T-helper 2 cell treated with Interferon-gamma antibody and Interleukin-4, amounts not matched to agents 100 ng/mL and 5 ng/mL, for 36 hours (primary cell): ENCODE measurements at places on chromosomes 5 and 9. TPM values are rescaled to one million over a fixed set of nuclear protein-coding genes. Genes with fewer than 3 reads are reported as not detected.

TMEM215 gene
- not detected in 2 replicates for total RNA-seq

UGT3A1 gene
- not detected in 2 replicates for total RNA-seq

PRKAA1 gene
- total RNA-seq, result 61.3 and 69.3 TPM in 2 replicates

DRD1 gene
- not detected in 2 replicates for total RNA-seq

PSD2 gene
- not detected in 2 replicates for total RNA-seq

WNK2 gene
- total RNA-seq, result 0.14 and 0.16 TPM in 2 replicates

GLT6D1 gene
- total RNA-seq, result not detected in 2 replicates

NOL8 gene
- 59.7 and 68.3 TPM in 2 replicates for total RNA-seq

ARL14EPL gene
- not detected in 2 replicates for total RNA-seq

PCDHGB3 gene
- total RNA-seq, result 0.59 and 0.93 TPM in 2 replicates

ENTPD2 gene
- total RNA-seq, result not detected in 2 replicates

ADAMTS6 gene
- 2.0 TPM in 2 replicates for total RNA-seq

DBH gene
- not detected in 2 replicates for total RNA-seq

EGFL7 gene
- 0.66 and 0.80 TPM in 2 replicates for total RNA-seq

OR1Q1 gene
- total RNA-seq, result not detected in 2 replicates

RCL1 gene
- total RNA-seq, result 26.7 and 28.3 TPM in 2 replicates

PRRX2 gene
- 0.64 and 0.73 TPM in 2 replicates for total RNA-seq

SPATA31D4 gene
- total RNA-seq, result not detected in 2 replicates

FOXI1 gene
- total RNA-seq, result not detected in 2 replicates

UNC13B gene
- total RNA-seq, result 0.27 and 0.84 TPM in 2 replicates

OBP2B gene
- total RNA-seq, result not detected in 2 replicates

KIF12 gene
- not detected in 2 replicates for total RNA-seq

LURAP1L gene
- total RNA-seq, result not detected in 2 replicates

CHSY3 gene
- not detected in 2 replicates for total RNA-seq

FOXD4L3 gene
- 0.16 TPM in 1 of 2 replicates, not detected in the other for total RNA-seq

IL3 gene
- total RNA-seq, result 0.82 TPM in 2 replicates

SLC34A3 gene
- total RNA-seq, result not detected in 2 replicates

ZCCHC10 gene
- total RNA-seq, result 33.9 and 35.4 TPM in 2 replicates

LECT2 gene
- total RNA-seq, result not detected in 2 replicates

PCDHB3 gene
- not detected in 2 replicates for total RNA-seq

SLC35A4 gene
- 86.4 and 93.4 TPM in 2 replicates for total RNA-seq

GCNT4 gene
- 0.27 and 0.39 TPM in 2 replicates for total RNA-seq

GDA gene
- total RNA-seq, result 0.05 TPM in 1 of 2 replicates, not detected in the other

NAIF1 gene
- 13.2 and 14.0 TPM in 2 replicates for total RNA-seq

LIFR gene
- total RNA-seq, result not detected in 2 replicates

IL31RA gene
- 0.09 and 0.14 TPM in 2 replicates for total RNA-seq
